ENCODE measurements at places on chromosomes 1 and 21.

GRCh38 chr21:42347601-42348327 lies 3.0 kb downstream of the TFF2 start:
- no peak for DNase-seq

DNA sequence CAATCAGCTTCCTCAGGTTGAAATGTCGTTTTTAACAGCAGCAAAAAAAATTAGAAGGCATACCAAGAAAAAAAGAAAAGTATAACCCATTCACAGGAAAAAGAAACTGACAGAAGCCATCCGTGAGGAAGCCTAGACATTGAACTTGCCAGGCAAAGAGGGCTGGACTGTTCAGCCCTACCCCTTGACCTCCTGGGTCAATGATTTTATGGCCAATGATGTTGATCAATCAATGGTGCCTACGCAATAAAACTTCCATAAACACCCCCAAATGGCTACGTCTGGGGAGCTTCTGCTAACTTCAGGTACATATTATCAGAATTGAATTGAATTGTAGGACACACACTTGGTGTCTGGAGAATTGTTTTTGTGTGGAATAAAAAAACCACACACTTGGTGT lies 4.8 kb upstream of the PSEN2 start:
- DNase-seq = no peak

GRCh38 chr1:93673163-93673829 lies 8.3 kb downstream of the BCAR3 start:
- DNase-seq = no peak

- DNase-seq = no peak
Measured at GRCh38 chr21:36384885-36385232, 333 bp upstream of the CHAF1B start.

GRCh38 chr1:205199931-205200299 lies 11.6 kb downstream of the DSTYK start:
- no peak for DNase-seq

- DNase-seq = no peak
Measured at GRCh38 chr1:159868766-159869165, 6.3 kb upstream of the VSIG8 start.

GRCh38 chr21:39736716-39737115 lies 8.3 kb upstream of the IGSF5 start:
- DNase-seq = no peak

- DNase-seq = no peak
Measured at GRCh38 chr1:247295746-247296145, 35.9 kb downstream of the ZNF496 start.

GRCh38 chr1:220164116-220164515 lies 70.2 kb downstream of the IARS2 start:
- no peak for DNase-seq

GRCh38 chr1:12657060-12657884 lies 13.4 kb downstream of the AADACL4 start:
- no peak for DNase-seq

DNA sequence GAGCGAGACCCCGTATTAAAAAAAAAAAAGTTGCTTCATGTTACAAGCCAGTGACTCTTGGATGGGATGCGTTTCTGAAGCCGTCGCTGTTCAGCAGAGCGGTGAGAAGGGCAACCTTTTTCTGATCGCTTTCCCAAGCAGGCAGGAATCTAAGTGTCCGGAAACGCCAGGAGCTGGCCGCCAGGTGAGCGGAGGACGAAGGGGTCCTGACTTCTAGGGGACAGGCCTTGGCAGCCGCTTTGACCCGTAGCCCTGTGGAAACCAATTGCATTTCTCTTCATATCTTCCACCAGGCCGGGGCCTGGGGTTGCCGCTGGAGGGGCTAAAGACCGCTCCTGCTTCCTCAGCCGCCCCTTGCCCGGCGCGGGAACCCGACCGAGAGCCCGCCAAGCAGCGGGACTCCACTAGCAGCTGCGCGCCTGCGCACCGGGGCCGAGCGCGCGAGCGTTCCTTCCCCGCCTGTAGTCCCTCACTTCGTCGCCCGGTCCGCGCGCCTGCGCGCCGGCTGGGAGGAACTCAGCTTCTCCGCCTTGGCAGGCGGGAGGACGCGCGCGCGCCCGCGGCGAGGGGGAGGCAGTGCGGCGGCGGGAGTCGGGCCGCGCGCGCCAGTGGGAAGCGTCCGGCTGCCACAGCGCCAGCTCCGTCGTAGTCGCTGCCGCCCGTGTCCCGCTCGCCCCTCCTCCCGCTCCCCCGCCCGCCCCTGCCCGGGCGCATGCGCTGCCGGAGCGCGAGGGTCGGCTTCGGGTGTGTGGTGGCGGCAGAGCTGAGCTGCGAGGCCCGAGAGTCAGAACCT lies at the start of gene SPEN:
Gene SPEN, plus strand, starts transcription at position 608 of the 793 bp plus-strand sequence. CDS start 361 bp downstream, outside the sequence.
- DNase-seq = peak; percentile 97

DNA sequence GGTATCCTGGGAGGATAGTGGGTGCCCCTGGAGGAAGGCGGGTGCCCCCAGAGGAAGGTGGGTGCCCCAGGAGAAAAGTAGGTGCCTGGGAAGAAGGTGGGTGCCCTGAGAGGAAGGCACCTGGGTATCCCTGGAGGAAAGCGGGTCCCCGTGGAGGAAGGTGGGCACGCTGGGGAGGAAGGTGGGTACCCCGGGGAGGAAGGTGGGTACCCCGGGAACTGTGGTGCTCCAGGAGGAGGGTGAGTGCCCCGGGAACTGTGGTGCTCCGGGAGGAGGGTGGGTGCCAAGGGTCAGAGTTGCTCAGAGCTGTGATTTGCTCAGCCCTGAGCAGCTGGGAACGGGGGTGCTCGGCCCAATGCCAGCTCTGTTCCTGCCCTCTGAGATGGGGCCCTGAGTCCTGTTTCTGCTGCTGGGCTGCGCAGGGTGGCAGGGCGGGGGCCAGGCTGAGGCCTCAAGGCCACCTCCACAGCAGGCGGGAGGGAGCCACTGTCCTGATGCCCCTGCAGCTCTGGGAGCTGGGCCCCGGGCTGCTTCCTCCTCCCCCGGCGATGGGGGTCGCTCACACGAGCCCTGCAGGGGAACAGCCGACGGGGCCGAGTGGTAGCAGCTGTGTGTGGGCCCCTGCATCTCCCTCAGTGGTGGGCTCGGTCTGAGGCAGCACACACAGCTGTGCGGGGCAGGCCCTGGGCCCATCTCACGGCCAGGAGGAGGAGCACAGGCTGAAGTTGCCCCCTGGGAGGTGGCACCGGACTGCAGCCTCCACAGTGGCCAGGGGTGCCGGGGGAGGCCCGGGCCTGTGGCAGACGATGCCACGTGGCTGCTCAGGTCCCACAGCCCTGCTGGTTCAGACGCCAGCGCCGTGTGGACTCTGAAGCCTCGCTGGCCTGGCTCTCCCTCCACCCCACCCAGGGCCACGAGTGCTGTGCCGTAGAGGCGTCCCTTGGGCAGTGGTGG lies 57.4 kb downstream of the SLX9 start:
- DNase-seq = no peak

DNA sequence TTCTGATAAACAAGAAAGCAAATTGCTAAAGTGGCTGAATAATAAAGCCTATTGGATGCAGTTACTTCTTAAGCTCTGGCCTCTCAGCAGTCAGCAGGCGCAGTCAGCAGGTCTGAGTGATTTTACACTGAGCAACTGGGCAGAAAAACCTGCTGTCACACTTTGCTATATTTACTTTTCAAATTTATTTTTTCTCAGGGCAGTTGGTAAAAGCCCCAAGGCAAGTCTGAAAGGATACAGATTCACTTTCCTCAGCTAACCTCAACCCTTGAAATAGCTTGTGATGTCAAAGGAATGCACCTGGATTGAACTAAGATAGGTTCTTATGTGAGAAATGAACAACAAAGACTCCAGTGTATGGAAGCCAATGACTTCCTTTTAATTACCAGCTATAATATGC lies 34.0 kb downstream of the ATP5PF start:
- no peak for DNase-seq

DNA sequence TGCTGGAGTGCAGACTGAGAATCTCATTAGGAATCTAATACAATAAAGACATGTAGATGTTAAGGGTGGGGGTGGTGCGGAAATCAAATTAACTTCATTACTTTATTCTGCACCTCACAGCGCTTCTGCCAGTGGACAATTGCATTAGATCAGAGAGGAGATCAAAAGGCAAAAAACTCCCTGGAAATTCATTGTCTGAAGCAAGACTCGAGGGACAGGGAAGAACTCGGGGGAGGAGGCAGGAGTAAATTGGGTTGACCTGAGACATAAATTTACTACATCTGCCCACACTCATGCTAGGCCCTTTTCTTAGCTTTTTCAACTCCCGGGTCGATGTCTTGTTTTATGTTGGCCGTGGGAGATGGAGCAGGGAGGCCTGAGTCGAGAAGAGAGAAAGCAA lies 315.4 kb downstream of the SPATA17 start:
- no peak for DNase-seq

DNA sequence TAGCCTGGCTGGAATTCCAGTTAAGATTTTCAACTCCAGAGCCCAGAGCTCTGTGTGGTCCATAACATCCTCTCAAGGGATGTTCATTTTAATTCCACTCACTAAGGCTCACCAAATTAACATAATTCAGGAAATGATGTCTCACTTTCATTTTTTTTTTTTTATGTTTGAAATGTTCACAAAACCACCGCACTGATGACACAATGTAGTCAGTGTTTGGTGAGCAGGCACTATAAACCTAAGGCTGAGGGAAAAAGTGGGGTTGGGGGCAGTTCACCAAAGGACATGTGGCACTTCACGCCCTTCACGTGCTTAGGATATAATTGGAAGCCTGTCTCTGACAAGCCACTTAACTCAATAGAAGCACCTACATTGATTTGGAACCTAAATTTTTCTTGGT lies 177.3 kb upstream of the CAMK1G start:
- no peak for DNase-seq

DNA sequence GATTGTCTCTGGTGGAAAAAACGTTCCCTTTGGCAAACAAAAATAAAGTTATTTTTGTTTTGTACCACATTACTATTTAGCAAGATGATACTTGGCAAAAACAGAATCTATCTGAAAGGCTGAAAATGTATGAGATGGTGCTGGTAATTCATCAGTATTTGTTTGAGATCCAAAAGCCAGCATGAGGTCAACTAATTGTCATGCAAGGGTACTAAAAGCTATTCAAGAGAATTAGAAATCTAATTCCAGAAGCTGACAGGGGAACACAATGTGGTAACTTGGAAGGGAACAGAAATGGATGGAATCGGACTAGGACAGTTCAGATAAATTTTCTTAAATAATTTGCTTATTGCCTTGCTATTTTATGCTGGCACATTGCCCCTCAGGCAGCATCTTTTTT lies 263.8 kb downstream of the KCNT2 start:
- DNase-seq = no peak
